IMR-90 (cell line): ENCODE measurements at places on chromosomes 7 and 10. TPM values are rescaled to one million over a fixed set of nuclear protein-coding genes. Genes with fewer than 3 reads are reported as not detected.

DNA sequence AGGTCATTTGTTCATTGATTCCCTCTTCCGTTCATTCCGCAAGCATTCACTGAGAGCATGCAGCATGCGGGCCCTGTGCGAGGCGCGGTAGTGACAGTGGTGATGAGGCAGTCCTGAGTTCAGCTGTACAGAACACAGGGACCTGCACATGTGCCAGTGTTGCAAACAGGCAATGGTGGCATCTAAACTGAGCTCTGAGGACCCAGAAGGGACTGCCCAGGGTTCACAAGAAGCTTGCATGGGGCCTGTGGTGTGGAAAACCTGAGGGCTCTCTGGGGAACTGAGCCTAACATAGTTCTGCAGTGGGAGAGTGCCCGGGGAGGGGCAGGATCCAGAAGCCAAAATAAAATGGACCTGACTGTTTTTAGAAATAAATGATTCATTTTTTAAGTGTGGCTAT lies 13.2 kb downstream of the ZNF488 start:
- DNase-seq: no peak

- no peak for DNase-seq
Measured at GRCh38 chr10:117135026-117135372, 3.1 kb downstream of the VAX1 start.

DNA sequence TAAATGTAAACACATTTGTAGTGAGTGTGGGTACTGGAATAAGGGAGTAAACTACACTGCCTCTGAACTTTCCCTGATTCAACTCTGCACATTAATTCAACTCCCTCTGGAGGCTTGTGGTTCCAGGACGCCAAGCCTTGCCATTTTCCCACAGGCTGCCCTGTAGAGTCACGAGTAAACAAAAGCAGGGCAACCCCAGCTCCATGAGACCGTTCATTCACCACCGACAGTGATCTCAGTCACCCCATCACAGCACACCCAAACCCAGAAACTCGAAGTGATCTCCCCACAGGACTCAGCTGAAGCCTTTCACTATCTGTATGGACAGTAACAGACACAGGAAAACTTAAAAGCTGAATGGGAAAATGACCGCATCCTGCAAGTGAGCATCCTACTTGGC lies 218.8 kb upstream of the FRMD4A start:
- peak; percentile 35 for DNase-seq

GRCh38 chr7:83819911-83820310 lies 171.0 kb upstream of the SEMA3E start:
- DNase-seq: no peak

GRCh38 chr10:101111547-101111946 lies 19.6 kb upstream of the TLX1 start:
- no peak for DNase-seq

- DNase-seq: peak; percentile 36
Measured at GRCh38 chr10:70887804-70888800, at the start of gene PCBD1. PCBD1 (minus strand) TSS chr10:70888565; CDS start chr10:70888533, 32 bp downstream.

GRCh38 chr7:109844362-109844761 lies 1246.6 kb upstream of the LRRN3 start:
- DNase-seq: peak; percentile 14

DNA sequence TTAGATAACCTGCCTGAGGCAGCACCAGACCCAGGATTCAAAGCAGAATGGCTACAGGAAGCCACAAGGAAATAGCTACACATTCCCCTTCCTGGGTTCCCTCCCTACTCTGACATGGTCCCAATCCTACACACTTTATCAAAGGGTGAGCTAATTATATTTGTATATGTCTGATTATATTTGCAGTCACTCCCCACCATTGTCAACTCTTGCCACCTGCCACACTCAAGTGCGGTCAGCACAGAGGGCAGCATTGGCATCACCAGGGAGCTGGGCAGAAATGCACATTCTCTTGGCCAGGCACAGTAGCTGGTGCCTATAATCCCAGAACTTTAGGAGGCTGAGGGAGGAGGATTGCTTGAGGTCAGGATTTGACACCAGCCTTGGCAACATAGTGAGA lies 114.1 kb upstream of the PDLIM1 start:
- no peak for DNase-seq

GRCh38 chr10:27743012-27743876 lies 2.4 kb downstream of the MKX start:
- peak; percentile 8 for DNase-seq

GRCh38 chr7:72781631-72782030 lies 46.4 kb downstream of the TYW1B start:
- no peak for DNase-seq

PSTK gene
- 4.2 and 5.4 TPM in 2 replicates for polyA plus RNA-seq

CYP26C1 gene
- 0.01 and 0.02 TPM in 2 replicates for polyA plus RNA-seq

FEZF1 gene
- not detected in 2 replicates for polyA plus RNA-seq

ZNF248 gene
- polyA plus RNA-seq: 4.2 and 5.1 TPM in 2 replicates

ADIRF gene
- polyA plus RNA-seq: 7.2 and 12.4 TPM in 2 replicates

CADPS2 gene
- 0.10 and 0.14 TPM in 2 replicates for polyA plus RNA-seq

FANK1 gene
- polyA plus RNA-seq: 2.0 and 2.2 TPM in 2 replicates

FGFR2 gene
- polyA plus RNA-seq: not detected in 2 replicates

ADAMTS14 gene
- 0.31 and 0.33 TPM in 2 replicates for polyA plus RNA-seq
